Fibroblast of lung (primary cell): ENCODE measurements at places on chromosomes 1 and 21.
A peak's percentile ranks its signal among the peaks of the same experiment; 100 is the strongest.

GRCh38 chr1:75097654-75098053 is 36.5 kb upstream of the LHX8 start:
- no peak for DNase-seq

GRCh38 chr1:191453487-191453886 is 704.8 kb upstream of the RGS18 start:
- DNase-seq, result no peak

GRCh38 chr21:30233228-30234020 is 17.5 kb upstream of the CLDN8 start:
- no peak for DNase-seq

GRCh38 chr1:200365897-200366426 is 43.9 kb downstream of the ZNF281 start:
- DNase-seq, result no peak

DNA sequence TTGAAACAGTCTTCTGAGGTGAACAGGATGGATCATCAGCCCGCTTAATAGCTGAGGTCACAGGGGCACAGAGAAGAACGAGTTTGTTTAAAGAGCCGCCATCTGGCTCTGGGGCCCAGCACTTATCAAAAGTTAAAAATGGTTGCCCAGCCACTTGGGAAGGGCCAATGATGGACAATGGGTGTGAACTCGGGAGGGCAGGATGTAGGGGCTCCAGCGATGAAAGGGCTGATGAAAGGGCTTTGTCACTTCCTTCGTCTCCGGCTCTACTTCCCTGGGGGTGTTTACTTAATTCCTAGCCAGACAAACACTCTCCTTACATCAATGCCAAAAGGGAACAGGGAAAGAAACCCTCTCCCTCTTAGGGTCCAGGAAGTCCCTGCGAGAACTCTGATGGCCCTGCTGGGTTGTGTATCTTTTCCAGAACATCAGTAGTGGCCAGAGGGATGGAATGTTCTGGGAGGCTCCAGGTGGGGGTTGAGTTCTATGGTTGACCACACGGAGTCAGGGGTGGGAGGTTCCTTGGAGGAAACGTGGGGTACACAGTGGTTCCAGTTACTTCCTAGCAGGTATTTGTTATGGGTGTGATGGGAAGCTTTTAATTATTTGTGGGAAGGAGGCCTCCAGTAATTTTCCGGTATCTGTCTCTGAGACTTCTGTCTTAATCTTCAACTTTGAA is 9.0 kb upstream of the ABCG1 start:
- no peak for DNase-seq

DNA sequence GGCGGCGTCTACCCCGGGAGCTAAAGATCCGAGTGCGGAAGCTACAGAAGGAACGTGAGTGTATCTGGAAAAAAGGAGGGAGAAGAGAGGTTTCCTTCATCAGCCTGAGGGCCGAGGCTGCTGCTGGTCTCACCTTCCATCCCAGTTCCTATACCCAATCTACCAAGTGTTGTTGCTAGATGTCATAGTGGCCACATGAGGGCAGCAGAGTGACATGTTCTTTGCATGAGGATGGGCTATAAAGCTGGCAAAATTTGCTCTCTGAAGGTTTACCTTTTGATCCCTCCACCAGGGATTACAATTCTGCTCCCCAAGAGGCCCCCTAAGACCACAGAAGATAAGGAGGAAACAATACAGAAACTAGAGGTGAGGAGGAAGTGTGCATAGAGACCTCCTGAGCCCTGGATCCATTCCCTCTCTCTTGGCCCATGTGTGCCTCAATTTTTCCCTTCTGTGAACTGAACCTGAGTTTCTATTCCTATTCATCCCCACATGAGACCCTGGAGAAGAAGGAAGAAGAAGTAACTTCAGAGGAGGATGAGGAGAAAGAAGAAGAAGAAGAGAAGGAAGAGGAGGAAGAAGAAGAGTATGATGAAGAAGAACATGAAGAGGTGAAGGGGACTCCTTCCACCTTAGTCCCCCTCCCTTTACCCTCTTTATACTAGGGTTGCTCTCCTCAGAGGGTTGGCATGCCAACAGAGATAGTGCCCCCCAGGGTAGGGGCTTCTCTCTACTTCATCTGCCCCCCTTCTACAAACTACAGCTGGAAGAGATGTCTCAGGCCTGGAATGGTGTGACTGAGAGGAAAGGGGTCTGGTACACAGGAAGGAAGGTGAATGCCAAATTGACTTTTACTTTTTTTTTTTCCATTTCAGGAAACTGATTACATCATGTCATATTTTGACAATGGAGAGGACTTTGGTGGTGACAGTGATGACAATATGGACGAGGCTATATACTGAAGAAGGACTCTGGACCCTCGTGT is 13.3 kb downstream of the POLR3GL start:
- peak; percentile 80 for DNase-seq
